Mammary epithelial cell (primary cell): ENCODE measurements at places on chromosomes 3 and 15. TPM values are rescaled to one million over a fixed set of nuclear protein-coding genes. Genes with fewer than 3 reads are reported as not detected.

The GOLGB1 gene
- polyA plus RNA-seq = 7.4 TPM

DNA sequence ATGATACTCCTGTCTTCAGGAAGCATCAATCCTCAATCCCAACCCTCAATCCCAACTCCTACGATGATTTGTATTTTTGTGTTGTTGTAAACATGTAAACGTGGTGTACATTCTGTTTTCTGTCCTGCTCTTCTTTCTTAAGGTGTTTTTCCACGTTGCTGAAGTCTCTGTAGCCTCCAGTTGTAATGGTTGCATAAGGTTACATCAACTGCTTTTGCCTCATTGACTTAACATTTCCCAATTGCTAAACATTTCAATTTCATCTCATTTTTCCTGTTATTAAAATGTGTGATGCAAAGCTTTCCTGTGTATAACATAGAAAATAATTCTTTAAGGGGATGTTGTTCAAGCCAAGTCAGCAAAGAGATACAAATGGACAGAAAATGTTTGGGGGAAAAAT is 33.4 kb downstream of the HRH1 start:
- DNase-seq = no peak

- no peak for DNase-seq
Observed at GRCh38 chr3:74506246-74506645, 108.2 kb downstream of the CNTN3 start.

The GLDN gene
- not detected for polyA plus RNA-seq

The ZNF80 gene
- not detected for polyA plus RNA-seq

The MEGF11 gene
- polyA plus RNA-seq = 0.15 TPM

DNA sequence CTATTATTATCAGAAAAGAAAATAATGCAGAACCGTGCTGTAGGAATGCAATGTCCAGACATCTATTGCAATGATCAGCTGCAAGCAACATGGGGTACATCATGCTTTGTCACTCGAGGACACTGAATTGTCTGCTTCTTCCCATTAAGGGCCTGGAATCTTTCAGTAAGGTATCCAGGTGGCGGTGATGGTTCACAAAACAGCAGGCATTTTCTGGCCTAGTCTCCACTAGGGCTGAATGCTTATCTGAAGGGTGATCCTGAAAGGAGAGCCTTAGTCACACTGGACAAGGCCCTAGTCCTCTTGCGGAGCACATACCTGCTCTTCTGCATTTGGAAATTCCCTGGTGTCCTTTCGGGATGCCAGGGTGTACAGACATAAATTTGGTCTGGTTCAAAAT is 21.2 kb downstream of the ITPR1 start:
- no peak for DNase-seq

The STARD9 gene
- 1.3 TPM for polyA plus RNA-seq

DNA sequence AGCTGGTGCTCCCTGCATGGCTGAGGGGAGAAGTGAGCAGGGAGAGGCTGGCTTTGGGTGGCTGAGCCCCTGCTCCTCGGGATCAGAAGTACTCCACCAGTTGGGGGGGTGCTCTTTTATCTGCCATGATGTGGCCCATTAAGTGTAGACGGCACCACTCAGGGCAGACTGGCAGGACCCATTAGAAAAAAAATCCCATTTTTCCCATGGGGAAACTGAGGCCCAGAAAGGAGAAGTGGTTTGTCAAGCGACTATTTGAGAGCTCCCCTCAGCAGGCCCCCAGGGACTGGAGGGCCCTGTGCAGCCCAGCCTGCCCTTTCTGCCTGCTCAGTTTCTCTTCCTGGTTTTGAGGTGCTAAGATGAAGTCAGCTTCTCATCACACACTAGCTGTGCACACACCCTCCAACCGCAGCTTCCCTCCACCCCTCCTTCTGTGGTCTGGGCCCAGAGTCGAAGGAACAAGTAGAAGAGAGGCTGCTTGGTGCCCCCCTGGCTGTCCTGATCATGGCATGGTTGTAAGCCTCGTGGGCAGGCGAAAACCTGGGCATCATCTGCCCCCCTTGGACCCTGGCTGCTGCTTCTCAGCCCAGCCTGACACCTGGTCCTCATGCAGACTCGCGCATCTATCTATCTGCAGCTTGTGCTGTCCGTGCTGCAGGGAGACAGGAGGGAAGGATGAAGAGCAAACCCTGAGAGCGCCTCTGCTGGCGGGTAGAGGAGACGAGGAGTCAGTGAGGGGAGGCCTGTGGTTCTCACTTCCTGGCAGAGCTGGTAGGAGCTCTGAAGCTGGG is 5.6 kb downstream of the CSK start:
- peak; percentile 55 for DNase-seq

DNA sequence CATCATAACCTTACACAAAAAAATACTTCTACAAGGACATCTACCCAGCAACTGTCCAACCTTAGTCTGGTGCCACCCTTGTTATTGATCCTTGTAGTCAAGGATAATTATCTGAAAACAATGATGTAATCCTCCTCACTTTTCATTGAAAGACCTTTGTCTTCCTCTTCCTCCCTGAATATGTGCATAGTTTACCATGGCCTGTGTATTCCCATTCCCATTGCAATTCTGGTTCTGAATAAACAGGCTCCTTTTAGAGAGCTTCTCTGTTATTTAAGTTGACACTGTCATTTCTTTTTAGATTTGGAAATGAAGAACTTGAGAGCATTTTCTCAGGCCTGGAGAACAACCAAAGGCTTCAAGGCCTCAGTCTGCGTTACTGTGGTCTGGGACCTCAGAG is 53.3 kb upstream of the RNF7 start:
- no peak for DNase-seq

The LRTM1 gene
- not detected for polyA plus RNA-seq

The HGD gene
- not detected for polyA plus RNA-seq

The GP5 gene
- polyA plus RNA-seq = not detected

- peak; percentile 33 for DNase-seq
Observed at GRCh38 chr15:85312486-85312885, 67.9 kb upstream of the AKAP13 start.

DNA sequence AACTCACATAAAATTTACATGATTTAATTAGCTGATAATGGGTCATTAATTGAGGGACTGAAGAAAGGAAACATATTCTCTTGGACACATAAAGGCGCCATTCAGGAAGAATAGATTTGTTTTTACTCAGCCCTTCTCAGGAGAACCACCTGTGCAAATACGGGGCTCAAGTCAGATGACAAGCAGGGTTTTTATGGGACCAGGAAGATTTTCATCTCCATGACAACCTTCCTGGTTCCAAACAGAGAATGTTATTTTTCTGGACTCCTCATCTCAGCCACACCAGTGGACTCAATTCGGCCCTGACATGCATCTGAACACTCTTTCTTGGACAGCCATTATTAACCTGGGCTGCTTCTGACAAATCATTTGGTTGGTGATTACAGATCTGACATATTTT is 120.5 kb downstream of the PDZRN3 start:
- DNase-seq = no peak

DNA sequence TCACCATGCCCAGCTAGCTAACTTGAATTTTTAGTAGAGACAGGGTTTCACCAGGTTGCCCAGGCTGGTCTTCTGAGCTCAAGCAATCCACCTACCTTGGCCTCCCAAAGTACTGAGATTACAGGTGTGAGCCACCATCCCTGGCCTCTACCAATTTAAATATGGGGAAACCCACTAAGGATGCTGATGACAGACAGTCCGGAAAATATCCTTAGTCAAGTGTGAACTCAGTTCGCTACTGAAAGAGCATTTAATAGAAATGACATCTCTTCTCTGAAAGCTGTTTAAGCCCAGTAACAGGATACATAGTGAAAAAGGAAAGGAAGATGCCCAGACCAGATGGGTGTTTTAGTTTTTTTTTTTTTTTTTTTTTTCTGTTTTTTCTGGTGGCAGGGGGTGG is 7.7 kb upstream of the GRAMD2A start:
- DNase-seq = no peak

DNA sequence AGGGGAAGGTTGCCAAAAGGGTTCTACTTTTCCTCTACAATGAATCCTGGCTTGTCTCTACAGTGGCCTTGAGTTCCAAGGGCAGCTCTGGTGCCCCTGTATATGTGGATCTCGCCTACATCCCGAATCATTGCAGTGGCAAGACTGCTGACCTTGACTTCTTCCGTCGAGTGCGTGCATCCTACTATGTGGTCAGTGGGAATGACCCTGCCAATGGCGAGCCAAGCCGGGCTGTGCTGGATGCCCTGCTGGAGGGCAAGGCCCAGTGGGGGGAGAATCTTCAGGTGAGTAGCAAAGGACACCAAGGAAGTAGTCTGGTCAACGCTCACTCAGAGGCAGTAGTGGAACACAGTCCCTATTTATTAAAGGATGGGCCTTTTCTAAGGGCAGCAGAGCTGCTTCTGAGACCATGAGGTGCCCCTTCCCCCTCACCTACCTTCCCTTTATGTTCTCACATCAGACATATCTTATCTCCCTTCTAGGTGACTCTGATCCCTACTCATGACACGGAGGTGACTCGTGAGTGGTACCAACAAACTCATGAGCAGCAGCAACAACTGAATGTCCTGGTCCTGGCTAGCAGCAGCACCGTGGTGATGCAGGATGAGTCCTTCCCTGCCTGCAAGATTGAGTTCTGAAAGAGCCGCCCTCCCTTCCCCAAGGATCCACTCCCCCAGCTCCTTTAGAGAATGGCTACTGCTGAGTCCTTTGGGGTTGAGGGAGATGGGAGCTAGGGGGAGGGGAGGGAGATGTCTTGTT is 12.4 kb downstream of the MAP1A start:
- DNase-seq = no peak

GRCh38 chr3:191240486-191240885 is 41.4 kb downstream of the OSTN start:
- no peak for DNase-seq

- no peak for DNase-seq
Observed at GRCh38 chr15:90413411-90414379, 25.7 kb downstream of the IQGAP1 start.

- no peak for DNase-seq
Observed at GRCh38 chr3:187822402-187822801, 77.1 kb upstream of the BCL6 start.

GRCh38 chr3:146133441-146133840 is 27.5 kb downstream of the PLOD2 start:
- DNase-seq = no peak

GRCh38 chr3:17844236-17844635 is 101.8 kb upstream of the TBC1D5 start:
- DNase-seq = no peak

The BFSP2 gene
- polyA plus RNA-seq = not detected

- DNase-seq = no peak
Observed at GRCh38 chr3:77134769-77135168, 94.9 kb downstream of the ROBO2 start.

DNA sequence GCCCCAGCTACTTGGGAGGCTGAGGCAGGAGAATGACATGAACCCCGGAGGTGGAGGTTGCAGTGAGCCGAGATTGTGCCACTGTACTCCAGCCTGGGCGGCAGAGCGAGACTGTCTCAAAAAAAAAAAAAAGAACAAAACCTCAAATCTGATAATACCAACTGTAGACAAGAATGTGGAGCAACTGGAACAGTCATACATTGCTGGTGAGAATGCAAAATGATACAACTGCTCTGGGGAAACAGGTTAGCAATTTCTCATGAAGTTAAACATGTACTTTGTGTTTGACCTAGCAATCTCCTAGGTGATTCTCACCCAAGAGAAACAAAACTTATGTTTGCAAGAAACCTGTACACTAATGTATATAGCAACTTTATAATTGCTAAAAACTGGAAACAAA is 4.4 kb upstream of the VHL start:
- peak; percentile 50 for DNase-seq

- DNase-seq = no peak
Observed at GRCh38 chr3:100521439-100521845, 29.0 kb downstream of the TMEM45A start.

- peak; percentile 20 for DNase-seq
Observed at GRCh38 chr3:47162697-47163168, 1.2 kb downstream of the SETD2 start.

The CEP19 gene
- 1.5 TPM for polyA plus RNA-seq

The SCAMP5 gene
- polyA plus RNA-seq = 0.91 TPM

DNA sequence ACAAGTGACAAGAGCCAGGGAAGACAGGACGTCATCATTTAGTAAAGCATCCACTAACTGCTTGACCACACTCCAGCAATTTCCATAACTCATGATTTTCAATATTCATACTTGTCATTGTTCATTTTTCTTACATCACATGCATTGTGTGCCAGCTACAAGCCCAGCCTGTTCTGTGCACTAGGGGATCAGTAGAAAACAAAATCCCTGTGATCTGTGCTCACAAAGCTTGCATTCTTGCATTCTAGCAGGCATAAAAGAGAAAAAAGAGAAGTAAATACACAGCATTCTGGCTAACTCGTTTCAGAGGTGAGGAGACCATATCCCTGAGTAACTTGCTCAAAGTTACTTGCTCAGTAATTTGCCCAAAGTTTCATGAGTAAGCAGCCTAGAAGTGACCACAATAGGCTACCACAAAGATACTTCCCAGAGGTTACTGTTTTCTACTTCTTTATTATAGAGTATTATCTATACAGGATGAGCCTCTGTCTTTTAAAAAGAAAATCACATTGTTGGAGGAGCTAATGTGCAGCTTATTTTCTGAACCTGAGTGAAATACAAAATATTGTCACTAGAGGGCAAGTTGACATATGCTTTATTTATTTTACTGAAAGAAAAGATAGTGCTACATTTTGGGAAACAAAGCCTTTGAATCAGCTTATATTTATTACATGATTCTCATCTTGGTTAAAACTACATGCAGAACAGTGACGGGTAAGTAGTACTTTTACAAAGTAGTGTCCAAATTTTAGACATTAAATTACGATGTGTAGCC is 701.4 kb upstream of the LMCD1 start:
- no peak for DNase-seq

The RARB gene
- 0.08 TPM for polyA plus RNA-seq

The XCR1 gene
- polyA plus RNA-seq = not detected
